AG09319 (cell line): ENCODE measurements at places on chromosomes 11 and 22.
A peak's percentile ranks its signal among the peaks of the same experiment; 100 is the strongest.

DNA sequence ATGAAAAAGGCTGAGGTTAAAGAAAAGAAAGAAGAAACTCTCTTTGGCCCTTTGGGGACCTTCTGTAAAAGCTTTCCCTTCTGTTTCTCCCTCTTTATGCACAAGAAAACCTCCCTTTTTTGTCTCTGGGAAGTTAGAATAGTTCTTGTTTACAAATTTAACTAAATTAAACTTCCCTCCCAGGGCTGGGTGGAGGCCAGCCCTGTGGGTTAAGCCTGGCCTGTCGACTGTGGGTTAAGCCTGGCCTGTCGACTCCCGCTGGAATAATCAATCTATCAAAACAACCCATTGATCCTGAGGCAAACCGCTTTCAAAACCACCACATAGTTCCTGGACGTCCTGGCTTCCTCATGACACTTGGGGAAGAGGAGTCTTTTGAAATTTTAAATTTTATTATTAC lies 1.2 kb upstream of the DRG1 start:
- DNase-seq: no peak

- DNase-seq: no peak
Measured at GRCh38 chr11:133928628-133929059, 28.1 kb downstream of the IGSF9B start.

DNA sequence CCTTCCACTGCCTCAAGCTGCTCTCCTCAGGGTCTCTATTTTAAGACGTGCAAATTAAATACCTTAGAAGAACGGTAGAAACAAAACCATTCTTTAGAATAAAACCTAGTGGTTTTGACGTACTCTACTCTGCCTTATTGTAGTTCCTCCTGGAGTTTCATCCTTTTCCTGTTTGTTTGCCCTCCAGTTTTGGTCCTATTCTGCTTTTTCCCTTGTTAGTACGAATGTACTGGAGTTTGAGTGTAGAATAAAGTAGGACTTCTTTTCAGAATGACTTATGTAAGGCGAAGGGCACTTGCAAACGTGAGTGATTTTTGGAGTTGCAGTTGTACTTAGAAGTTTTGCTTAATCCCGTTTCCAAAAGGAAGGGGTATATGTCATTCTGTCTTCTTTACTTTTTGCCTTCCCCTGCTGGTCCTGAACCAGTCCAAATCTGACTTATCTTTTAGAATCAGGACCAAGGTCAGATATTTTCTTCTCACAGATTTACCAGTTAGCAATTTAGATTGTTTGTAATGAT lies 1.4 kb downstream of the SIK2 start:
- DNase-seq: no peak

DNA sequence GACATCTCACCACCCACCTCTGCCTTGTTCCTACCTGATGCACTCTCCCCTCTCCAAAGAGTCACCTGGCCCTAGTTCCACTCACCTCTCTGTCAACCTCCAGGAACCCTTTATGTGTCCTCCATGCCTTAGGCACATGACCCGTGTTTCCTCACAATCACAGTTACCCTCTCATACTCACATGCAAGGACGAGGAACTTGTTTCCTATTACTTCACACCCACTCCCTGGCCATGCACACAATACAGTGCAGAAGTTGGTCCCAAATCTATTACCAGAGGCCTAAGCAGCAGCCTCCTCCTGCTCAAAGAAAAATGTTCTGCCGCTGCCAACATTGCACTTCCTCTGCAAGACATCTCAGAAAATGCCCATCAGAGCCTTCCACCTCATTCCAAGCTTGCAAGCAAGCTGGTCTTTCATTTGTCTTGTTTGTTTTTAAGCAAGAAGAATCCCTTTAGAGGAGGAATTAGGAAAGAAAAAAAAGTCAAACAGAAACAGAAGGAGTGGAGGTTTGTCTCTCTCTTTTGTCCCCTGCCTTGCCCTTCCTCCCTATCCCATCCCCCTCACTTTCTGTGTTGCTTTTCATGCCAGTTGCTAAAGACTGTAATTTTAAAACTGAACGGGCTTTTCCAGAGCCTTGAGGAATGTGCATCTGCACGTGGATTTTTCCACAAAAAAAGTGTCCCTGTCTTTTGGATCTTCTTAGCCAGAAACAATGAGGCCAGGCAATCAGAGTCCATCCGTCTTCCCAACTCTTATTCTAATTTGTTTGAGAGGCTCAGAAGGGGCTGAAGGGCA lies 63.4 kb downstream of the KCNJ1 start:
- no peak for DNase-seq

DNA sequence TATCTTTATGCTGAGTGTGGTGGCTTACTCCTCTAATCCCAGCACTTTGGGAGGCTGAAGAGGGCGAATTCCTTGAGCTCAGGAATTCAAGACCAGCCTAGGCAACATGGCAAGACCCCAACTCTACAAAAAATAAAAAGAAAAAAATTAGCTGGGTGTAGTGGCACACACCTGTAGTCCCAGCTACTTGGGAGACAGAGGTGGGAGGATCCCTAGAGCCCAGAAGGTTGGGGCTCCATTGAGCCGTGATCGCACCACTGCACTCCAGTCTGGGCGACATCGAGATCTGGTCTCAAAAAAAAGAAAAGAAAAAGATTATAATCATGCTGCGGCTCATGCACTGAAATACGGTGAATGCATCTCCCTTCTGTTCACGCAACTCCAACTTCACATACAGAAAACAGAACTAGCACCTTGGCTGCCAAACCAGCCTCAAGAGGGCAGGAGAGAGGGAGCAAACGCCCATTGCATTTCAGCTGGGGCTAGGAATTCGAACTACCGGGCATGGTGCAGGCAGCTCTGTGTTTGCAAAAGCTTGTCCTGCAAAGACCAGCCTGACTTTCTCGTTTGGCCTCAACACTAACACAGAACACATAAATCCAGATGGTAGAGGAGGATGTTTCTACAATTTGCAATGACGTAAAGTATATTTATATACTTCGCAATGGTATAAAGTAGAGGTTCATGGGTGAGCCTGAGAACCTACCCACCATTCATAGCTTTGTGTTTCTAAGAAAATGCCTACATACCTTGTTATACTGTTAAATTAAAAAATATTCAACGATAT lies 6.3 kb upstream of the SYNGR1 start:
- DNase-seq: no peak

DNA sequence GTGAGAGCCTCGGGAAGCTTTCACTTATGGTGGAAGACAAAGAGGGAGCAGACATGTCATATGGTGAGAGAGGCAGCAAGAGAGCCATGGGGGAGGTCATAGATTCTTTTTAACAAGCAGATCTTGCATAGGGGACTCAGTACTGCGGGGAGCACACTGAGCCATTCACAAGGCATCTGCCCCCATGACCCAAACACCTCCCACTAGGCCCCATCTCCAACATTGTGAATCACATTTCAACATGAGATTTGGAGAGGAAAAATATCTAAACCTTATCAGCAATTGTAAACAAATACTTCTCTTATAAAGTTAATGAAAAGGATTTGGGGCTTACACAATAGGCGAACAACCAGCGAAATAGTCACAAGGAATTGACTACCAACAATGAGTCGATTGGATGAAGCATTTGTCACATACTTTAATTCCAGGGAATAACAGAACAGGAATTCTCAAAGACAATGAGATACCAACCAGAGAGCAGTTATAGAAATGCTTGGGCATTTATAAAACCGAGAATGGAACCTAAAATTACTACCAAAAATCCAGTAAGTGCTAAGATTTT lies 7.3 kb downstream of the DDI1 start:
- DNase-seq: no peak

- DNase-seq: no peak
Measured at GRCh38 chr11:14106303-14107049, 144.0 kb downstream of the SPON1 start.

DNA sequence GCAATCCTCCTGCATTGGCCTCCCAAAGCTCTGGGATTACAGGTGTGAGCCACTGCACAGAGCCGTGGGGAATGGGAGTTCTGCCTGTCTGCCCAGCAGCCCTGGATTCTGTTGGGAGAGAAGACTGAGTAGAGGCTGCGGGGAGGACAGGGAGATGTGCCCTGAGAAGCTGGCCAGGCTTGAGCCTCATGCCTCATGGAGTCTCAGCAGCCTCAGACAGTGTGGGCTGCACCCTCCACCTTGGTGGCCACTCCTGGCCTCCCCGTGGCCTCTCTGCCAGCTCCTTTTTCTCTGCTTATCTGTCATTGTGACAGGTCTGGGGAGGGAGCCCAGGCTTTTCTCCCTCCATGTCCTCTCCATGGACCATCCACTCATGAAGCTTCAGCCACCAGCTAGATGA lies 43.2 kb downstream of the DKK3 start:
- DNase-seq: no peak

GRCh38 chr11:96228910-96229309 lies 114.1 kb downstream of the MAML2 start:
- DNase-seq: no peak

GRCh38 chr22:17264321-17265052 lies 45.3 kb upstream of the ADA2 start:
- no peak for DNase-seq

DNA sequence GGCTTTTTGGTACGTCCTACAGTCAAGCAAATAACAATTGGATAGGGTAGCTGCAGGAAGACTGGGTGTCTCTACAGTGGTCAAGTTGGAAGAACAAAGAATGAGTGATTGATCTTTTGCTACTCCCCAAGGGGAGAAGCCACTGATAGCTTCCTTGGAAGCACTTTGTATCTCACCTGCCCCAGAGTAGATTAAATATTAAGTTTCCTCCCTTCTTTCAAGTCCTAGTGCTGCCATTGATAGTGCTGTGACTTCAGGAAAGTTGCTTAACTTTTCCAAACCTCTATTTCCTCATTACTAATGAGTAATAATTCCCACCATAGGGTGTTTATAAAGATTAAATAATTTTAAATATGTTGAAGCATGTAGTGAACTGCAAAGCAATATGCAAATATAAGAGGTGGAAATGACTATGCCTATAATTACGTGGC lies 35.6 kb upstream of the EHF start:
- DNase-seq: no peak

DNA sequence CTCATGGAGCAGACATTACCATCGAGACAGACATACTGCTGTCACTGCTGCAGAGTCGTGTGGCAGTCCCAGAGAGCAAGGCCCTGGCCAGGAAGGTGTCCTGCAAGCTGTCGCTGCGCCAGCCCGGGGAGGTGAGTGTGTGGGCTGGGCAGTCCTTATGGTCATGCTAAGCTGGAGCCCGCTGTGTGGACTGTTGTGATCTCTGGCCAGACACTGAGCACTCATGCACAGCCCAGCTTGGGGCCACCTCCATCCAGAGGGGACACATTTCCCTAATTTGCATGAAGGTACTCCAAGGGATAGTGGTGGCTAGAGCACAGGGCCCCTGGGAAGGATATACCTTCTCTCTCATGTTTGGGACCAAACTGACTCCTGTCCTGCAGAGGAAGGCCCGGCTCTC lies 9.6 kb downstream of the ANKK1 start:
- DNase-seq: no peak

DNA sequence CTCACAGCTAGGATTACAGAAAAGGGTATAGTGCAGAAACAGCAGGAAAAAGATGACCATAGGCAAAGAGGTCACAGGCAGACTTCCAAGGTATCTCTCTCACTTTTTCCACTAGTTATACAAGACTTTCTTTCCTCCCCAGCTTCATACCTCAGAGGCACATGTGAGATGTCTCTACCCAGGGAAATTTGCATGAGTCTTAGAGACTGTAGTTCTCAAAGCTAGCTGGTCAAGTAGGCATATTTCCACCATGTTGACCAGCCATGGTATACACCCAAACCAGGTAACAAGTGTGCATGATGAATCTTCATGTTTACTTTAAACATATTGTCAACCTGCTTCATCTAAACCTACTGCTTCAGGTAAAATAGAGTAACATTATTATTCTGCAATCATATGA lies 27.9 kb downstream of the PRMT3 start:
- DNase-seq: no peak

DNA sequence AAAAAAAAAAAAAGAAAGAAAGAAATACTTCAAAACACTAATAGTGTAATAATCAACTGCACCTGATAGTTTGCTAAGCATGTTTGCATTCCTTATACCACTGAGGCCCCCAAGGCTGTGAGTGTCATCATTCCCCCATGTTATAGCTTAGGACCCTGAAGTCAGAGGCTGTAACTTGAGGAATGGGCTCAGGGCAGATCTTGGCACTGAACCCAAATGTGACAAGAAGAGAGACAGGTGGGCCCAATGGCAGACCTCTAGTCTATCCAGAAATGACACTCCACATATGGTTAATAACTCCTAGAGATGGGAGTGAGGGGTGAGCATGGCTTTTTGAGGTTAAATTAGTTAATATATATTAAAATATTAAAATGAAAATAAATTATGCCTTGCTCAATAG lies 13.2 kb downstream of the ZNF70 start:
- no peak for DNase-seq

DNA sequence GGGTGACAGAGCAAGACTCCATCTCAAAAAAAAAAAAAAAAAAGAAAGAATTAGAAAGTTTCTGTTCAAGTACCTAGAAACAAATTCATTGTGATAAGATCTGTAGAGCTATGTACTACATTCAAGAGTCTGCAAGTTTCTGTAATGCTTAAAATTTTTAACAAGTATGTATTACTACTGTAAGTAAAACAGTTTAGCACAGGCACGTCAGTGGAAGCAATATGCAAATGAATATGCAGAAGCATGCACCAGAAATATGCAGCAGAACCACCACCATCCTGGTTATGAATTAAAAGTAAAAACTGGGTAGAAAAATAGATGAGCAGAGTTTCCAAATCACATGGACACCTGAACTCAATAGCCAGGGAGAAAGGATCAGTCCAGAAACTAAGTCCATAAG lies 19.3 kb downstream of the SBF2 start:
- DNase-seq: no peak

GRCh38 chr11:32829157-32829679 lies 509 bp upstream of the PRRG4 start:
- no peak for DNase-seq

GRCh38 chr11:45896422-45896984 lies 10.6 kb downstream of the FREY1 start:
- no peak for DNase-seq

- DNase-seq: peak; percentile 67
Measured at GRCh38 chr22:46078241-46079092, 71.9 kb upstream of the PPARA start.

DNA sequence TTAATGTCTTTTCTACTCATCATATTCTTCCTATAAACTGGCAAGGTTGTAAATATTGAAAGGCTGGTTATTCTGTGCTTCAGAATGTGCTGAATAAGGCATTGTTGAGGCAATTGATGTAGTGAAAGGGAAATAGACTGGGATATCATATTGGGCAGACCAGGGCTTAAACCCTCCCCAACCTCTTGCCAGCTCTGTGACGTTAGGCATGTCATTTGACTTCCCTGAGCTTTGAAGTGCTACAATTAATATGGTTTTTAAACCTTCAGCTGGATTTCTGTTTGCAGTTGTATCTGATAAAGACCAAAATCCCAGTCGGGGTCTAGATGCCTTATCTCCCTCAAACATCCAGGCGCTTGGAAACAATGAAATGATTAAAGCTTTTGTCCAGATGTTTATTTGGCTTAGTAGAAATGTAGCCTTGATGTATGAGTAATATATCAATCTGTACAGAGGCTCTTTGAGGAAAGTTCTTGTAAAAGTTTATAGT lies 208.1 kb downstream of the DBX1 start:
- DNase-seq: no peak

- DNase-seq: no peak
Measured at GRCh38 chr11:43895601-43896000, 15.0 kb downstream of the ALKBH3 start.
